ENCODE measurements at places on chromosomes 5 and 9. TPM values are rescaled to one million over a fixed set of nuclear protein-coding genes. Genes with fewer than 3 reads are reported as not detected.

Gene RNF38
- total RNA-seq = 54.5 TPM

Gene C5orf24
- total RNA-seq = 32.4 TPM

Gene PKD2L2
- not detected for total RNA-seq

Gene SLC6A3
- total RNA-seq = 0.08 TPM

Gene PHF24
- not detected for total RNA-seq

Gene ZNF658
- 6.1 TPM for total RNA-seq

Gene IL31RA
- total RNA-seq = not detected

GRCh38 chr5:75720882-75721281 is 3.6 kb upstream of the POC5 start:
- H3K27ac ChIP-seq = no peak overlapping the region
- peaks cover 2% of the 10 kb centered on the region for H3K27me3 ChIP-seq
- no peak for DNase-seq
- peaks cover 2% of the 10 kb centered on the region for H3K36me3 ChIP-seq

- no peaks in the 10 kb centered on the region for H3K27me3 ChIP-seq
- peaks cover 18% of the 10 kb centered on the region for H3K36me3 ChIP-seq
- no peak overlapping the region for H3K4me3 ChIP-seq
- H3K27ac ChIP-seq = no peak overlapping the region
These were observed 5.5 kb downstream of the CDC37L1 start for GRCh38 chr9:4684820-4685219.

DNA sequence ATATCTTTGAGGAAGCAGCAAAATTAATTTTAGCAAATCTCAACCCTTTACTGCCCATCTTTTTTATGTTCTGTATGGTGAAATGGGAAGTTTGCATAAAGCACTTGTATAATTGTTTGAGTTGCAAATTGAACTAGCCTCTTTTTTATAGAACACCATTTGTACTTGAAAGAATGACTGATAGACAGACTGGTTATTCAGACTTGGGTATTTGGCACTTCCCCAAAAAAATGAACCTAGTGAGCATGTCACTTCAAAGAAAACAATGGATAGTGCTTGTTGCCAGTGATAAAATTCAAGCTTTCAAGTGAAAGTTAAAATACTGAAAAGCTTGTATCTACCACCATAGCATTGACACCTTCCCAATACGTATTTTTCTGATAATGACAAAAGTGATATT is 115.8 kb downstream of the ERCC6L2 start:
- no peak overlapping the region for H3K4me3 ChIP-seq
- H3K27ac ChIP-seq = no peak overlapping the region
- H3K4me1 ChIP-seq = peaks cover 5% of the 10 kb centered on the region
- DNase-seq = no peak
- no peaks in the 10 kb centered on the region for H3K27me3 ChIP-seq
- peaks cover 34% of the 10 kb centered on the region for H3K36me3 ChIP-seq

DNA sequence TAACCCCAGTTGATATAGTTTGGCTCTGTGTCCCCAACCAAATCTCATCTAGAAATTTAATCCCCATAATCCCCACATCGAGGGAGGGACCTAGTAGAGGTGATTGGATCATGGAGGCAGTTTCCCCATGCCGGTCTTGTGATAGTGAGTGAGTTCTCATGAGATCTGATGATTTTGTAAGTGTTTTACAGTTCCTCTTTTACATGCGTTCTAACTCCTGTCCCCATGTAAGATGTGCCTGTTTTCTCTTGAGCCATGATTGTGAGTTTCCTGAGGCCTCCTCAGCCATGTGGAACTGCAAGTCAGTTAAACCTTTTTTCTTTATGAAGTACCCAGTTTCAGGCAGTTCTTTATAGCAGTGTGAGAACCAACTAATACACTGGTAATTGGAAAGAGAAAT is 73.6 kb downstream of the CDH12 start:
- H3K27ac ChIP-seq = no peak overlapping the region
- H3K4me3 ChIP-seq = no peak overlapping the region
- no peaks in the 10 kb centered on the region for H3K36me3 ChIP-seq
- DNase-seq = no peak
- no peaks in the 10 kb centered on the region for H3K27me3 ChIP-seq

- H3K4me1 ChIP-seq = no peaks in the 10 kb centered on the region
- DNase-seq = no peak
- no peak overlapping the region for H3K4me3 ChIP-seq
- H3K36me3 ChIP-seq = peaks cover 9% of the 10 kb centered on the region
These were observed 27.5 kb upstream of the GABBR2 start for GRCh38 chr9:98736226-98736625.

DNA sequence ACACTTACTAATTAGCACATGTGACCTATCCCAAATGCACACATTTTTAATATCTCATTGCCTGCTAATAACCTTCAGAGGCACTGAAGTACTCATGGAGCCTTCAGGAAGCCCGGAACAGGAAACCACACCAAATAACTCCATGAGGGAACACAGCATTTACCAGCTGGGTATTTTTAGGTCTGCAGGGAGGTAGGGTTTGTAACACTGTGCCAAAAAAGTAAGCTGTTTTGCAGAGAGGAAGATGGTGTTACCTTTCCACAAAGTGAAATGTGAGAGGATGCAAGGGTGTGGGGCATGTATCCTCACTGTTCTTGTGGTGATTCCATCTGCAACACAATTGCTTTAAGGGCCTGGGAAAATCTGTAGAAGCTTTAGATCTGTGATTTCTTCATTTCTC is 64.4 kb downstream of the NUDT12 start:
- no peaks in the 10 kb centered on the region for H3K4me1 ChIP-seq
- H3K27ac ChIP-seq = no peak overlapping the region
- H3K36me3 ChIP-seq = no peaks in the 10 kb centered on the region
- no peak for DNase-seq

- peaks cover 8% of the 10 kb centered on the region for H3K4me1 ChIP-seq
- H3K27me3 ChIP-seq = no peaks in the 10 kb centered on the region
- peaks cover 6% of the 10 kb centered on the region for H3K36me3 ChIP-seq
- DNase-seq = no peak
These were observed 140.9 kb downstream of the NR3C1 start for GRCh38 chr5:143262393-143263174.

- H3K4me3 ChIP-seq = no peak overlapping the region
- no peak for DNase-seq
- H3K4me1 ChIP-seq = peaks cover 11% of the 10 kb centered on the region
- no peaks in the 10 kb centered on the region for H3K36me3 ChIP-seq
These were observed 80.0 kb upstream of the LRRTM2 start for GRCh38 chr5:138955013-138955660.

- peaks cover 31% of the 10 kb centered on the region for H3K4me1 ChIP-seq
- no peak for DNase-seq
- no peak overlapping the region for H3K27ac ChIP-seq
- H3K4me3 ChIP-seq = peak overlapping the region; percentile 91
- peaks cover 6% of the 10 kb centered on the region for H3K36me3 ChIP-seq
These were observed 865 bp upstream of the FAM193B start for GRCh38 chr5:177555228-177555627.

- DNase-seq = no peak
- no peak overlapping the region for H3K27ac ChIP-seq
- peaks cover 3% of the 10 kb centered on the region for H3K36me3 ChIP-seq
- no peaks in the 10 kb centered on the region for H3K4me1 ChIP-seq
These were observed 21.1 kb downstream of the CPEB4 start for GRCh38 chr5:173909199-173909598.

GRCh38 chr5:137826067-137826466 is 41.6 kb upstream of the MYOT start:
- H3K27ac ChIP-seq = no peak overlapping the region
- DNase-seq = no peak
- H3K4me1 ChIP-seq = no peaks in the 10 kb centered on the region
- H3K36me3 ChIP-seq = peaks cover 3% of the 10 kb centered on the region

GRCh38 chr5:14216372-14216771 is 73.2 kb downstream of the TRIO start:
- no peak for DNase-seq
- no peak overlapping the region for H3K27ac ChIP-seq
- no peaks in the 10 kb centered on the region for H3K4me1 ChIP-seq
- no peaks in the 10 kb centered on the region for H3K36me3 ChIP-seq
- H3K27me3 ChIP-seq = peaks cover 54% of the 10 kb centered on the region

DNA sequence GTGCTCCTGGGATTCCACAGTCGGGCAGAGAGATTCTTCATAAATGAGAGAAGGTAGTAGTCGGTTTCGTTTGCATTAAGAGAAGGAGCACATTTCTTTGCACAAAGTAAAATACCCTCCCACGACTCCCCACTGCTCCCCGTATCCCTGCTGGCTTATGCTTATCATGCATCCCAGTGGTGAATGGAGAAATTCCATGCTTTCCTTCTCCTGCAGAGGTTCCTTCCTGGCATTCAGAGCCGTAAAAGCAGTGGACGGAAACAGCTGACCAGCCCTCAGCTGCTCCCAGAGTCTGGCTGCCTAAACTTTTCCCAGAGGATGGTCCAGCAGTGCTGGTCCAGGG is 93.1 kb downstream of the C9orf152 start:
- peaks cover 1% of the 10 kb centered on the region for H3K4me1 ChIP-seq
- no peak overlapping the region for H3K27ac ChIP-seq
- H3K4me3 ChIP-seq = no peak overlapping the region
- DNase-seq = no peak
- H3K27me3 ChIP-seq = no peaks in the 10 kb centered on the region

DNA sequence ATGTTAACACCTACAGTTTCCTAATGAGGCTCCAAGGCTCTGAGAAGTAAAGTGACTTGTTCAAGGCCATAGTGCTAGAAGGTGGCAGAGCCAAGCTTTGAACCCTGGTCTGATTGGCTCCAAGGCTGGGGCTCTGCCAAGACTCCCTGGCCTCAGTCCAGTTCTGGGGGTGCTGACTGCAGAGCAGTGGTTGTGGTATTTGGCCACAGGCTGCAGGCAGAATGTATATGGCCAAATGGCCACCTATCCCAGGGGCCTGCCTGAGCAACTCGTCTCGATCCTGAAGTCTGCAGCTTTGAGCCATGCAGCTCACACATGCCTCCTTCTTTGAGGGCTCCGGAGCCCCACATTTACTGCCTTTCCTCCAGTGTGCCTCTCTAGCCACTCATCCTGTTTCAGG is 9.7 kb upstream of the NEK6 start:
- no peak overlapping the region for H3K27ac ChIP-seq
- H3K4me1 ChIP-seq = peaks cover 11% of the 10 kb centered on the region

GRCh38 chr9:38213631-38214299 is 144.7 kb upstream of the SHB start:
- no peaks in the 10 kb centered on the region for H3K36me3 ChIP-seq
- peaks cover 1% of the 10 kb centered on the region for H3K4me1 ChIP-seq
- H3K4me3 ChIP-seq = no peak overlapping the region
- peaks cover 2% of the 10 kb centered on the region for H3K27me3 ChIP-seq

GRCh38 chr5:14767735-14768507 is 103.4 kb downstream of the OTULIN start:
- no peaks in the 10 kb centered on the region for H3K27me3 ChIP-seq
- H3K27ac ChIP-seq = no peak overlapping the region
- H3K4me3 ChIP-seq = no peak overlapping the region
- peaks cover 8% of the 10 kb centered on the region for H3K4me1 ChIP-seq

Measured in activated naive CD8-positive, alpha-beta T cell treated with anti-CD3 and anti-CD28 coated beads, Interleukin-2, amount 10 ng/mL, durations not matched to agents 7 days and 5 days (primary cell).